ENCODE measurements at places on chromosomes 12 and 14. TPM values are rescaled to one million over a fixed set of nuclear protein-coding genes. Genes with fewer than 3 reads are reported as not detected.

GRCh38 chr12:48787791-48788523 is 932 bp downstream of the ADCY6 start:
- no peak for DNase-seq

DNA sequence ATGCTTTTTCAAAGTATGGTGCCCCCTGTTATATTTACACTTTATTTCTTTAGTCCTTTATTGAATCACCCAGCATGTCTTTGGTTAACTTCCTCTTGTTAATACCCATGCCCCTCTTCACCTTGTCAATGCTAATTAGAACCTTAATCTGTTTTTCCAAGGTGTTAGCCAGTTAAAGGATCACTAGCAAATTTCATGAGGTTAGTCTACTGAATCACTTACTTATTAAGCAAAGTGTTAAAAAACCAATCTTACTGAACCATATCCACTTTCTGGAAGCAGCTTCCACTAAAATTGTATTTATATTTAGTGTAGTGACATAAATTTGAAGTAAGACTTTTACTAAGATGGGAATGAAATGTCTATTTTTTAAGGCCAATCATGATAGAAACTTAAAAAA is 27.9 kb downstream of the TAOK3 start:
- DNase-seq = no peak

- peak; percentile 51 for DNase-seq
Observed at GRCh38 chr12:27970401-27971120, 2.0 kb downstream of the PTHLH start.

DNA sequence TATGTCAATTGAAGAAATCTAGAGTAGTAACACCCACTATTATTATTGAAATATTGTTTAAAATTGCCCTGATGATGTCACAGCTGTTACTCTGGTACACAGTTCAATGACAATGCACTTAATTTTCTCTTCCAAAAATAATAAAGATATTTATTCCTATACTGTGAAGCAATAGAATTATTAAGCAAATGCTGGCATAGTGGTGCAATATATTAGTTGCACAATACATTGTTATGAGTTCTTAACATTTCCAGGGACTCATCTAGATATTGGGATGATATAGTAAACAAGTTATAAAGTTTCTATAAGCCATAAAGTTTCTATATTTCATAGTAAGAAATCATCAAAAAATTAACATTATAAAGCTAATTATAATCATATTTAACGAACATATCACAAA is 897.8 kb downstream of the LRFN5 start:
- DNase-seq = no peak

DNA sequence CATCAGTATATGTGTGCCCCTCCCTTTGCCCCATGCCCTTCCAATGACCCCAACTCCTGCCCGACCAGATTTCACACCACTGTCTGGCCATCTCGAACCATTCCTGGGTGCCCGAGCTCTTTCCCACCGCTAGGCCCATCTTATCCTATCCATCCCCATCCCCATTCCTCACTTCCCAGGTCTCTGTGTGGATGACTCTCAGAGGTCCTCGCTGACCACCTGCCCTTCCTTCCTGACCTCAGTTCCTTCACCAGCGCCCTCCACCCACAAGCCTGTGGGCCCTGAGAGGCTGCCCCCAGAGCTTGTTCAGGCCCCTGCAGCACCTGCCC is 49.1 kb downstream of the CYP46A1 start:
- DNase-seq = no peak

Gene LRRC10
- 0.24 TPM for total RNA-seq

Gene FLVCR2
- total RNA-seq = 2.6 TPM

Gene FAM186B
- total RNA-seq = not detected

Gene KCNH3
- total RNA-seq = 0.24 TPM

Gene IL23A
- 6.0 TPM for total RNA-seq

Gene EML5
- total RNA-seq = 2.6 TPM

Data from umbilical cord (tissue), 2 donors.